Effector memory CD4-positive, alpha-beta T cell (primary cell): ENCODE measurements at places on chromosomes 1 and 21.

- no peak for DNase-seq
These were observed 51.8 kb upstream of the FASLG start for GRCh38 chr1:172607145-172607544.

GRCh38 chr1:204872262-204872881, 1.7 kb downstream of the NFASC start:
- no peak for DNase-seq

- DNase-seq, result no peak
These were observed 64.3 kb downstream of the RERE start for GRCh38 chr1:8752921-8753713.

DNA sequence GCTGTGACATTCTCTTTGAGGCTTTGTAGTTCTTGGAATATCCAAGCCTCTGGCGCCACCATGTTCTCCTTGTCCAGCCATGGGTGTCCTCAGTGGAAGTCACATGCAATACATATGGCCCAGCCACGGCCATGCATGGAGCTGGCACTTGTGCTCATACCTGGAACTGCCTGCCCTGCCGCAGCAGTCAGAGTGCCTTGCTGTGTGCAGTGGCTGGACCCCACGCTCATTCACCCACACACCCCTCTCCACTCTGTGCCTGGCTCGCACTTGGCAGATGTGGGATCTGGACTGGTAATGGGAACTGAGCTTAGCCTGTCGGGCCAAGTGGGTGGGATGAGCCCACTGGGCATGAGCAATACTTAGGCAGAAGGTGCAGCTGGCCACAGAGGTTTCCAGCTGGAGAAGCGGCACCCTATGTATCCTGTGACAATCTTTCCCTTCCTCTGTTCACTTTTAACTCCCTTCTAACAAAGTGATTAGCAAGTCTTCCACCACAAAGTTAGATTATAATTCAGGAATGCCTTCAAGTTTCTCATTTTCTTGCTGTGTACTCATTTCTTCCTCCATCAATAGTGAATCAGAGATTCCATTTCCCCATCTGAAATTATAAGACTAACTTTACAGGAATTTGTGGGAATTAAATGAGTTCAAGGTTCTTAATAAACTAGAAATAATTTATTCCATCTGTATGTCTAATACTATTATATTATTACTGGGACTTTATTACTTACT, 351.6 kb upstream of the NCAM2 start:
- no peak for DNase-seq

GRCh38 chr1:41322835-41323234, 38.4 kb upstream of the FOXO6 start:
- no peak for DNase-seq

GRCh38 chr1:40925834-40926410, 53.6 kb upstream of the CTPS1 start:
- DNase-seq, result no peak
